ENCODE measurements at places on chromosomes 7 and 10.
A peak's percentile ranks its signal among the peaks of the same experiment; 100 is the strongest.

DNA sequence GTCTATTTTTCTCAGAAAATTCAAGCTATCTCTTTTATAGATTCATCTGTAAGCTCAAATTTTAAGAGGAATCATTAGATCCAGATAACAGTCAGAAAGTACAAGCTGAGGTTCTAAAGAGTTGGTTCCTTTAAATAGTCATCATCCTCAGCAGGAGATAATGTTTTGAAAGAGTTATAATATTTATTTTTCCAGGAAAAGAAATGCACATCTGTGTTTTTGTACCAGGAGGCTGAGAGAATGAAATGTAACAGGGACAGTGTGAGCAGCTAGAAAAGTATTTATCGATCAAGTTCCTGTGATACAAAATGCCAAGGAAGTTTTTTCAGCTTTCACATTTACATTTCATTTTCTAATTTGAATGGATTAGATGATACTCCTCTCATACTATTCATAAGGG lies 120.2 kb upstream of the LRRTM3 start:
- DNase-seq: no peak

- DNase-seq: no peak
Observed at GRCh38 chr10:67977251-67977650, 92.8 kb downstream of the SIRT1 start.

- no peak for DNase-seq
Observed at GRCh38 chr7:122902751-122903495, 16.7 kb upstream of the CADPS2 start.

GRCh38 chr7:75995996-75996395 lies 1.6 kb upstream of the TMEM120A start:
- peak; percentile 38 for DNase-seq

DNA sequence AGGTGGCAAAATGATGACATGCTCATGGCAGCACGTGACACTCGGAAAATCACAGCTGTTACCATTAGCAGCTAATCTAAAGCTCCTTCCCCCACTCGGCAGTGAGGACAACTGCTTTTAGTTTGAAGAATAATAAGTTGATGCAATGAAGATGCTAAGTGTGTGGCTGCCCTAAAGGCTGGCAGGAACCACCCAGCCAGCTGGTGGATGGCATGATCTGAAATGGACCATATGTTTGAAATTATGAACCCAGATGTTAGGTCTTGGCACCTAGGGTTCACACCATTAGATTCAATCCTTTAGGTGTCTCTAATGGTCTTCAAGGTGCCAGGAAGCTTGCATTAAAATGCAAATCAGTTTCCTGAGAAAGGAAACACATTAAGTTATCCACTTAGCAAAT lies 230.1 kb downstream of the WDR11 start:
- DNase-seq: no peak

GRCh38 chr10:103490986-103491314 lies 2.6 kb upstream of the NEURL1 start:
- no peak for DNase-seq

DNA sequence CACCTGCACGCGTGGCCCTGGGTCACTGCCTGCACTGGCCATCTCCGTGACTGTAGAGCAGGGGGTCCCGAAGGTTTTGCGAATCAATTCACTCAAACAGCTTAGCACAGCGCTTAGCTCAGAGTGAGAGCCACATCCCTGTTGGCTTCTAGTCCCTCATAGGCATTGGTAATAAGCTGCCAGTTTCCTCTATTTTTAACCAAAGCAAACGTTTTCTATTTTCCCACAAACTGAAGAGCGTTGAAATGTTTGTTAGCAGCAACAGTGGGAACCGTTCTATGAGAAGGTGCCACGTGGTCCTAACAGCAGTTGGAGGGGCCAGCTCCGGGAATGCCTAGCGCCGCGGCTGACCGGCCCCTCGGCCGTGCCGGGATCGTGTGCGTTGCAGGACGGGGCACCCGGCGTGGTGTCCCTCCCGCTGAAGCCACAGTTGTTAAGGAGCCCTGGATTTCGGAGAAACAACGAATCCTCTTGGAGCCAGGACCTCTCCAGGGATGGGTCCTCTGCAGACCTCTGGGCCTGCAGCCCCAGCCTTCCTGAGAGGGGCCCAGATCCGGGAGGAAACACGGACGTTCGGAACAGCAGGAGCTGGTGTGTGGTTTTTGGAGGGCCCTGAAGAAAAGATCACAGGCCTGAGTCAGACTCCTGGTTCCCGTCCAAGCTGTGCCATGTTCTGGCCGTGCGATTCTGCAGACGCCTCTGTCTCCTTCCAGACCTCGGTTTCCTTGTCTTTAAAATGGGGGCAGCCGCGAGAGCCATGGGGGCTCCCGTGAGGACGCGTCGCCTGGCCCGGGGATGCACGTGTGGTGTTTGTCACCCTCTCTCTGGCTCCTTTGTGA lies 40.3 kb downstream of the FAM20C start:
- DNase-seq: no peak

DNA sequence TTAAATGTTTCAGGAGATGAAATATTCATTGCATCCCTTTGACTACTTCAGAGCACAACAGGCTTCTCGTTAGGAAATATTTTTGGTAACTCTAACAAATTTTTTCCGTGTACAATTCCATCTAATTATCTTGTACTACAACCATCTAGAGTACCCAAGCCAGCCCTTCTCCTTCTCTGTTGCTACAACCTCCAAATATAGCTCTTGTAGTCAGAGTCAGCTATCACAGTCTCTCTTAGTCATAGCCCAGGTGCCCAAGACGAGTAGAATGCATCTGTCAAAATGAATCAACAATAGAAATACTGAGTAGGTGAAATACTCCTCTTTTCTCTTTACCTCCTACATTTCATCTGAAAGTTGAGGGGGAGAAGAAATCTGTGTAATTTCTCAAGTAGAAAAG lies 74.0 kb downstream of the INHBA start:
- no peak for DNase-seq

DNA sequence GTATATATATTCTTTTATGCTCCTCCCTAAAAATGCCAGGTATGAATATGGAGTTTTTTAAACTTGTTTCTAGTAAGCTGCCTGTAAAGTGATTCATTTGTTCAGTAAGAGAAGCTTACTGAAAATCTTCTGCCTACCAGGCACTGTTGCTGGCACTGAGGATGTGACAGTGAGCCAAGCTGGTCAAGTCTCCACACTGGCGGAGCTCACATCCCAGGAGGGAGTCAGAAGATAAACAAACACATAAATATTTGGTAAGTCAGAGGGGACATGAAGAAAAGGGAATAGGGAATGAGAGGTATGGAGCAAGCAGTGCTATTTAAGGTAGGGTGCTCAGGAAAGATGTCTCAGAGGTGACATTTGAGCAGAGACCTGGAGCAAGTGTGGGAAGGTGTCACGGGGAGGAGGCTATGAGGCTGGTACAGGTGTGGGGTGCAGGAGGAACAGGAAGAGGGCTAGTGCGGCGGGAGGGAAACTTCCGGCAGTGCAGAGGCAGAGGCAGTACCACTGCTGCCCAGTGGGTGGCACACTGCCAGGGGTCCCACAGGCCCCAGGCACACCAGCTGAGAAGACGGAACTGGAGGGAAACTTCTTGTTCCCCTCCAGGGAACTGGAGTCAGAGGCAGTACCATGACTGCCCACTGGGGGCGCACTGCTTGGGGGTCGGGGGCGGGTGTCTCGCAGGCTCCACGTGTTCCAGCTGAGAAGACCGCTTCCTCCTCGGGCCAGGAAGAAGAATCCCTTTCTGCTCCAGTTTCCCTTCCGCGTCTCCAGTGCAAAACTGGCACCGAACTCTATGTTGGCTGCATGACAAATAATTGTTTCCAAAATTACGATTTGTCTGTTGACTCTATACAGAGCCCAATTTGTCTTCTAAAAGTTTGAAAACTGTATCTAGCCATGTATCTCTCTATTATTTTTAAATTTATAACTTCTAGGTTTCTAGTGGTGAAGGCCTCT lies 161.0 kb downstream of the TEX36 start:
- DNase-seq: no peak

DNA sequence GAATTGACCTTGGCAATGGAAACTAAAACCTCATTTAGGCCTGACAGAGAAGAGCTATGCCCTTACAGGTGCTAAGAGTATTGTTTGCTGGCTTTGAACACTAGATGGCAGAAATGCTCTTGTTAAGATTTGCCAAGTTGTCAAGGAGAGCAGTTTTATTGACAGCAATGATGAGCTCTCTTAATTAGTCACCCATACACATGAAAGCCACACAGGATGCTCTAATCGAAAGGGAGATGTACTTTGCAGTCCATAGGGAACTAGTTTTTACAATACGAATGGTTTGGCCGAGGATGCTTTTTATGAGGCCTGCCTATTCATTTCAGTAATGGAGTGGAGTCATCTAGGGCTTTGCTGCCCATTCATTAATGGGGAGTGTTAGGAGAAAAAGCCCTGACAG lies 45.4 kb upstream of the MBL2 start:
- DNase-seq: no peak

- no peak for DNase-seq
Observed at GRCh38 chr7:25132430-25132829, 7.4 kb upstream of the CYCS start.

DNA sequence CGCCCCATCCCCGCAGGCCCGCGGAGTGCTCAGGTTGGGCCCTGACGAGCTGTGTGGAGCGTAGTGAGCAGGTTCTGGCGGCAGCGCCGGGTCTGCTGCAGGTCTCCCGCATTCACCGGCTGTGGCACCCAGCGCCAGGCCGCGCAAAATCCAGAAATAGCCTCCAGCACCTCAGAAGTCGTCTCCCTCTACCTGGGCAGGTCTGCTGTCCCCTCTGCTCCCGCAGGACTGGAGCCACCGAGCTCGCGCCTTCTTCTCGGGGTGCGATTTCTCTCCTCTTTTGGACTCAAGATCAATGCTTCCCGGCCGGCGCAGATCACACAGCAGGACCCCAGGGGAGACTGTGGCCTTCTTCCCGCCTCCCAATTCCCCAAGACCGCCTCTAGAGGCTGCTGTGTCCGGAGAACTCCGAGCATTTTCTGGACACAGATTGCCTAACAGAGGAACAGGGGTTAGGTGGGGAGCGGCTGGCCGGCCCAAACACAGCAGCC lies 8.4 kb downstream of the TLX1 start:
- DNase-seq: no peak

DNA sequence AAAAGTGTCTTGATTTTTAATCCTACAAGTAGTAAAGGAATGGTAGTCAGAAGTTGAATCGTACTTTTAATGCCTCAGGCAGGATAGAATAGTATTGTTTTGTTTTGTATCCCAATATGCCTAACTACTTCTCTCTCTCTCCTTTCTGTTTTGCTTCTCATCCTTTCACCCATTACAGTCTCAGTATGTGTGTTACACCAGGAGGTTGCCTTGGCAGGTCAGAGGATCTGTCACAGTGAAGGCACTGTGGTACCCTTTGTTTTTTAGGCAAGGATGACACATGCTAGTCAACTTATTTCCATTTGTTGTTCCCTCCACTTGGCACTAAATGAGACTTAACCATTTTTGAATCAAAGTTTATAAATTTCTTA lies 94.4 kb downstream of the MAPK8 start:
- no peak for DNase-seq

DNA sequence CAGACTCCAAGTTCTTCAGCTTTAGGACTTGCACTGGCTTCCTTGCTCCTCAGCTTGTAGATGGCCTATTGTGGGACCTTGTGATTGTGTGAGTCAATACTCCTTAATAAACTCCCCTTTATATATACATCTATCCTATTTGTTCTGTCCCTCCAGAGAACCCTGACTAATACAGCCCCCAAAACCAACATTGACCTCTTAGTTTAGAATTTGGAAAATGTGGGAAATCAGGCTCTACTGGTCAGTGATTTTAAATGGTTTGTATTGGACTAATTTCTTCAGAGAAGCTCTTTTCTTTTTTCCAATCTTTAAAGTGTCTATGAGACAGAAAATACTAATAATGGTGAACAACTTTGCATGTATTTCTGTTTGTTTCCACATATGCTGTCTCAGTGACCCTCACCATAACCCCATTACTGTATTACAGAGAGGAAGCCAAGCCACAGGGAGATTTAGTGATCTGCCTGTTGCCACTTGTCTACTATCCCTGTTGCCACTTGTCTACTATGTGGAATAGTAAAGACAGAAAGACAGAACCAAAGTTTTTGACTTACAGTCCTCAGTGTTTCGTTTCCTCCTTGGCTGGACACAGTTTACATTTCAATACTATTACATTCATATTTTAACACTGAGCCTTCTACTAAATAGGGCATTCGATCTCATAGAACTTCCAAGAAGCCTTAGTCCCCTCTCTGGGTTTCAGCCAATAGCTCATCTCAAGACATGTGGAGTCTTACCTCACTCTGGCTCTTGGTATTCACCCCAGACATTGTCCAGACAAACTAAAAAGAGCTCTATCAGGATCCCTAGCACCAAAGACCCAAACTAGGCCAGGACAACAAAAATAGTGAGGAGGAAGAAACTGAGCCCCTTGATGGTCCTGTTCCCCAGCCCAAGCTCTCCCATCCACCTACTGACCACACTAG lies 121.0 kb downstream of the AKR1D1 start:
- DNase-seq: no peak

DNA sequence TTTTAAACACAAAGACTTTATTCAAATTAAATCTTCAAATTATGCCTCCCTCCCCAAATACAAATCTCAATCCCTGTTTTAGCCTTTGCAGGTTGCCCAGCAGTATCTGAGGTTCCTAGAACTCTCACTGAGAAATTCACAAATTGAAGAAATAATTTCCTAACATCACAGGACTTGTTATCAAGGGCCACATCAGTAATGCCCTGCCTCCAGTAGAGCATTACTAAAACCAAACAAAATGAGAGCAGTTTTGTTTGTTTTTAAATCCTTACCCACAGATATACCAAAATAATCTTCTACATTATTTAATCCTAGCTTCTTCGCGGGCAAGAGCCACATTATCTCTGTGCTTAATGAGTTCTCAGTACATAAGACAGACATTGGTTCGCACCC lies 152.2 kb downstream of the SGMS1 start:
- DNase-seq: no peak

DNA sequence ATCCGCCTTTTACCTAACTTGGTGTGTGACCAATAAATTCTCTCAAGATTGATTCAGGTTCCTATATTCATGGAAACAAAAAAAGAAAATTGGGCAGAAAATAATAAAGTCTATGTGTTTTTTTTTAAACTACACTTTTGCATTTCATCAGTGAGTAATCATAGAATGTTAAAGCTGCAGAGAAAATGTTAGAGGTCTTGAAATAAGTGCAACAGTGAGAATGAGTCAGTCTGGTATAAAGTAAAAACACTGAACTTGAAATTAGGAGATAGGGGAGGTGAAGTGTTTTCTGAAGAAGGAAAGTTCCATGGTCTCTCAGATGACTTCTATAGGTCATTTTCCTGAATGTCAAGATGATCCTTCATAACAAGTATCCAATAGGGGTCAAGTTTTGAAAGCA lies 202.6 kb upstream of the NRP1 start:
- DNase-seq: no peak

GRCh38 chr10:94137747-94138146 lies 144.0 kb downstream of the PLCE1 start:
- DNase-seq: no peak

GRCh38 chr10:44234483-44234875 lies 150.4 kb downstream of the CXCL12 start:
- no peak for DNase-seq

GRCh38 chr7:73823873-73824592 lies 6.8 kb upstream of the CLDN4 start:
- no peak for DNase-seq

DNA sequence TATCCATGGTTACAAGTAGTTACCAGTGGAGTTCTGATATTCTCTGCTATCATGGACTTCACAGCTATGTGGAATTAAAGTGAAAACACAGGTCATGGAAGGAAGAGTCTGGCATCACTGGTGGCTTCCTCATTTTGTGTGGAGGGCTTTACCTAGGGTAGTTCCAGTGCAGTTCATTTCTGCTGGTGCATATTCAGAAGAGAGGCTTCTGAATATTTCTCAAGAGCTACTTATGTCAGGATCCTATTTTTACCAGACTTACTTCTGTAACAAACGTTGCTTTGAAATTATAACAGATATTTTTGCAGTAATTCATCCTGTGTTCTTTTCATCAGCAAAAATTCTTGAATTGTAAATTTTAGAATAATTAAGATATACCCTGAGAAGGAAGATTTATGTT lies 236.5 kb upstream of the NPSR1 start:
- DNase-seq: no peak

Data from RWPE2 (cell line).